ENCODE measurements at places on chromosomes 16 and 17. TPM values are rescaled to one million over a fixed set of nuclear protein-coding genes. Genes with fewer than 3 reads are reported as not detected.

DNA sequence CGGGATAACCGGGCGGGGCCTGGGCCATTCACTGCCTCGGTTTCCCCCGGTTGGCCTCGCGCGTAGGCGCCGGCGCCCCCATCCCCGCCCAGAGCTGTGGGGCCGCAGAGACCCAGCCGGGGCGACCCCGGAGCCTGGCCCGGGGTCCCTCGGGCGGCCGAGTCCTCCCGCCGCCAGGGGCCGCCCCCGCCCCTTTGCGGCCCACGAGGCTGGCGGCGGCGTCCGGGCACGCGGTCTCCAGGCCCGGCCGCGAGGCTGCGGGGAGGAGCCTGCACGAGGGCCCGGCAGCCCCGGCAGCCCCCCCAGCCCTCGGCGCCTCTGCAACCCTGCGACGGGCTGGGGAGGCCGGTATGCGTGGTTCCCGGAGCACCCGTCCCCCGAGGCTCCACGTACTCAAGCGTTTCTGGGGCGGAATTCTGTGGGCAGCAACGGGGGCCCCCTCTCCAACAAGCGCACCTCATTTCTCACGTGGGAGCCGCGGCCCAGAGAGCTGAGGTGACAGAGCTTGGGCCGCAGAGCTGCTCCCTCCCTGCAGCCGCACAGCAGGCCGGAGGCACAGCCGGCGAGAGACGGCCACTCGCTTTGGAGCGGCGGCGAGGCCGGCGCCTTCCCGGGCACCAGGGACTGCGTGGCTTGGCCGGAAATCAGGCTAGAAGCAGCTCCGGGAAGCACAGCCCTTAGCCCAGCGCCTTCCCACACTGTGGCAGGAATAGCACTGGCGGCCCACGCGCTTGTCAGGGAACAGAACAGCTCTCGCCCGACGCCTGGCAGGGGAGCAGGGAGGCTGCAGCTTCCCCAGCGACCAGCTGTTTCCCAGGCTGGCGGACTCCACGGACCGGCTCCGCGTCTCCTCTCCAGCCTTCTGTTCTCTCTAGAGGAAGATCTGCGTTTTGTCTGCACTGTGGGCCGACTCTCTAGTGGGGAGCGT, 867 bp upstream of the LIMD2 start:
- peak; percentile 48 for DNase-seq
- peak overlapping the region; percentile 73 for H3K27ac ChIP-seq
- H3K27me3 ChIP-seq = no peaks in the 10 kb centered on the region
- peaks cover 15% of the 10 kb centered on the region for H3K4me1 ChIP-seq
- H3K36me3 ChIP-seq = no peaks in the 10 kb centered on the region

GRCh38 chr17:44518032-44518431, 14.8 kb upstream of the GPATCH8 start:
- no peaks in the 10 kb centered on the region for H3K4me1 ChIP-seq
- H3K36me3 ChIP-seq = no peaks in the 10 kb centered on the region
- H3K4me3 ChIP-seq = no peak overlapping the region
- no peak overlapping the region for H3K27ac ChIP-seq
- H3K27me3 ChIP-seq = no peaks in the 10 kb centered on the region

Gene DGKE
- 6.6 TPM for total RNA-seq

Gene CDH15
- 0.13 TPM for total RNA-seq

Gene LDHD
- 12.7 TPM for total RNA-seq

DNA sequence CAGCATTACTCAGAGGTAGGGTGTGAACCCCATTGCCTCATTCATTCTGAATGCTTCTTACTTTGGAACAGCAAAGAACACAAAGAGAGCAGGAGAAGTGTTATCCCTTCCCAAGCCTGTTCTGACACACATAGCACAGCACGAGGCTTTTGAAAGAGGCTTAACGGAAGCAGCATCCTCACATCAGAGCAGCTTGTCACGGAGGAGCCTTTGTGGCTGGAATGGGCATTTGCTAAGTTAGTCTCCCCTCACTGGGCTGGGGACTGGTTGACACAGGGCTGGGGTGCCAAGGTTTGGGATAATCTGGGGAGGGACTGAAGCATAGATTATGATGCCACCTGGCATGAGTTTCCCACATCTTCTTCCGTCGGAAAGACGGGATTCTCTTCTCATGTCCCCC, 167.5 kb upstream of the DNAH9 start:
- DNase-seq = no peak
- no peak overlapping the region for H3K27ac ChIP-seq
- no peaks in the 10 kb centered on the region for H3K27me3 ChIP-seq
- no peaks in the 10 kb centered on the region for H3K36me3 ChIP-seq
- no peak overlapping the region for H3K4me3 ChIP-seq

DNA sequence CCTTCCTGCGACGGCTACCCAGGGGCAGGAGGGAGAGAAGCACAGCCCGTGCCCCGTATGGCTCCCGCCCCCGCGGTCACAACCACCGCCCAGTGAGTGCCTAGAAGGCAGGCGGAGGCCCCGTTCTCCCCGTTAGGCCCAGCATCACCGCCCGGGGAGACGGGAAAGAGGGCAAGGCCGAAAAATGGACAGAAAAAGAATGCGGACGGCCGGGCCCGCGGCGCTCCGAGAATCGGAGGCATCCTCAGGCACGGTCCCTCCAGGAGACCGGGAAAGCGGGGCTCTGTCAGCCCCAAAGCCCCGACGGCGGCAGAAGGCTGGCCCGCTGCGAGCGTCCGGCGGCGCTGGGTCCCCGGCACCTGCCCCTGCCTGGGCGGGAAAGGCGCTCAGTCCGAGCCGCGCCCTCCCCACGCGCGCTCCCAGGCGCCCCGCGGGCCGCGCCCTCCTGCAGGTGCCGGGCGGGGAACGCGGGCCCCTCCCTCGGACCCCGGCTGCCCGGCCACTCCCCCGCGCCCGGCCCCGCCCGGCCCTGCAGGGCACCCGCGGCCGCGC, 407 bp downstream of the MCRIP1 start:
- H3K36me3 ChIP-seq = no peaks in the 10 kb centered on the region

DNA sequence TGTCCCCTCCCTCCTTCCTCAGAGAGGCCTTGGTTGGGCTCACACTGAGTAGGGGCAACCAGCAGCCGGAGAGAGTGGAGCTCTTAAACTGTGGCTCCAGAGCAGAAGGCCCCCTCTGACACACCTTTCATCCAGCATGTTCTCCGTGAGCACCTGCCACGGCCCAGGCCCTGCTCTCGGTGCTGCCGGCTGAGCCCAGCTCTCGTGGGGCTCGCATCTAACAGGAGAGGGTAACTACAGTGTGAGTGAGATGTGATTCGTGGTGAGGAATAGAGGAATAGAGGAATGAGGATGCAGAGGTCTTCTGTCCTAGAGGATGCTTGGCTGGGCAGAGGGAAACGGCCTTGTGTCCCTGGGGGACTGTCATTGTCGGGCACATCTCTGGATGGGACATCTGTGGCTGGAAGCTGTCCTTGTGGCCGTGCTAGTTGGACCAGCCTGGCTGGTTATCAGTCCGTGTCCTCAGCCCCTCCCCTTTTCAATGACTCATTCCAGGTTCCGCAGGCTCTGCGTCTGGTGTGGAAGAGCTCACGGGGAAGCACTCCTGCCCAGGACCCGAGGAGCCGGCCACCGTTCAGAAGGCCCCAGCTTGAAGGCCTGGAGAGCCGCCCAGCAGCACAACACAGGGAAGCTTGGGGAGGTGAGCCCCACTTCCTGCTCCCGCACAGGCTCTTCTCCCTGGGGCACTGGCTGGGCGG, 11.9 kb upstream of the DNASE1 start:
- DNase-seq = peak; percentile 88
- no peaks in the 10 kb centered on the region for H3K27me3 ChIP-seq
- peak overlapping the region; percentile 96 for H3K27ac ChIP-seq
- peaks cover 73% of the 10 kb centered on the region for H3K4me1 ChIP-seq

DNA sequence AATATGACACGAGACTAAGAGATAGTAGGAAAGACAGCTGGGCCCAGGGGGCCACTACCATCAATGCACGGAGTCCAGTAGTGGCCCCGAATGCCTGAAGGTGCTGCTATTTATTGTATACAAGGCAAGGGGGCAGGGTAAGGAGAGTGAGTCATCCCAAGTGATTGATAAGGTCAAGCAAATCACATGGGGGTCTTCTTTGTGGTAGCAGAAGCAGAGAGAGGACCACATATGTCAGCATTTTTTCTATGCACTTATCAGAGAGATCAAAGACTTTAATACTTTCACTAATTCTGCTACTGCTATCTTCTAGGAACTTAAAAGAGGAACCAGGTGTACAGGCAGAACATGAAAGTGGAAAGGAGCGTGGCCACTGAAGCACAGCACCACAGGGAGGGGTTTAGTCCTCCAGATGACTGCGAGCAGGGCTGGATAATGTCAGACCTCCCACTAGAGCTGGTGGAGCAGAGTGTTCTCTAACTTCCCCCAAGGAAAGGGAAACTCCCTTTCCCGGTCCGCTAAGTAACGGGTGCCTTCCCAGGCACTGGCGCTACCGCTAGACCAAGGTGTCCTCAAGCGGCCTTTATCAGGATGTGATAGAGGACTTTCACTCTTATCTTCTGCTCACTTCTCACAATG, 26.4 kb upstream of the ARL4D start:
- H3K4me3 ChIP-seq = no peak overlapping the region
- no peaks in the 10 kb centered on the region for H3K27me3 ChIP-seq
- peaks cover 14% of the 10 kb centered on the region for H3K4me1 ChIP-seq

GRCh38 chr16:11165894-11166665, 89.9 kb downstream of the SOCS1 start:
- no peaks in the 10 kb centered on the region for H3K36me3 ChIP-seq
- H3K4me3 ChIP-seq = no peak overlapping the region
- peaks cover 26% of the 10 kb centered on the region for H3K4me1 ChIP-seq
- no peaks in the 10 kb centered on the region for H3K27me3 ChIP-seq
- no peak for DNase-seq

DNA sequence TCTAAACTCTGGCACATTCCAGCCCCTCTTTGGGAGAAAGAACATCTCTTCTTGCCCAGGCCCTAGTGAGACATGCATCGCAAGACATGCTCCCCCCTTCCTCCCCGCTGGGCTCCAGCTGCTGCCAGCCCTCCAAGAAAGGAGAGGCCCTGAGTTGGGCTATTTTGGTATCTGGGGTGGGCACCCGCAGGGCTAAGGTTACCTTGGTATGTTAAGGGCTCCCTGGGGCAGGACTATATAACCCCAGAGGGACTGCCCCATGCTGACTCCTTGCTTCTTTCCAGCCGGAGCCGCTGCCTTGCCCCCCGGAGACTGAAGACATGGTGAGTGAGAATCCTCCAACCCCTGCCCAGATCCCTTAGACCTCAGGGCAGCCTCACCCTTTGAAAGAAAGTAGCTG, at the start of gene MYL11:
Gene MYL11 (plus strand): TSS at position 265 of the 400 bp plus-strand sequence. CDS start 56 bp downstream, at position 321.
- H3K4me3 ChIP-seq = no peak within 1 kb of the TSS
- H3K4me1 ChIP-seq = peaks cover 14% of the 10 kb centered on the region
- no peaks in the 10 kb centered on the region for H3K36me3 ChIP-seq
- H3K27me3 ChIP-seq = no peaks in the 10 kb centered on the region
- no peak within 1 kb of the TSS for H3K27ac ChIP-seq

DNA sequence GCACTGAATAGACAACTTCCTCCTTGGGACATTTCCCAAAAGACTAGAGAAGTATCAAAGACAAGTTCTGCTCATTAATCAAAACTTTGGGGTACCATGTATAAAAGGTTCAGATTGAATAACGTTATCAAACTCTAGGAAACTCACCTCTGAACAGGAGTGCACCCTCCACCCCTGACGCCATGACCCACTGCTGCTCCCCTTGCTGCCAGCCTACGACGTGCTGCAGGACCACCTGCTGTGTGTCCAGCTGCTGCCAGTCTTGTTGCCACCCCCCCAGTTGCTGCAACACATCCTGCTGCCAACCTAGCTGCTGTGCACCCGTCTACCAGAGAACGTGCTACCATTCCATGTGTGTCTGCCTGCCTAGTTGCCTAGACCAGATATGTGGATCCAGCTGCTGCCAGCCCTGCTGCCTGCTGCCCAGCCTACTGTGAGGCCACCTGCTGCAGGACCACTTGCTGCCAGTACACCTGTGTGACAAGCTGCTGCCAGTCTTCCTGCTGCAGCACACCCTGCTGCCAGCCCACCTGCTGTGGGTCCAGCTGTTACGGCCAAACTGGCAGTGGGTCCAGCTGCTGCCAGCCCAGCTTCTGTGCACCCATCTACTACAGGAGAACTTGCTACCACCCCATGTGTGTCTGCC, 13.8 kb upstream of the KRTAP9-2 start:
- H3K4me3 ChIP-seq = no peak overlapping the region
- no peak overlapping the region for H3K27ac ChIP-seq
- H3K36me3 ChIP-seq = no peaks in the 10 kb centered on the region
- H3K27me3 ChIP-seq = peaks cover 3% of the 10 kb centered on the region
- DNase-seq = no peak
- no peaks in the 10 kb centered on the region for H3K4me1 ChIP-seq

Gene RGS9
- total RNA-seq = 2.9 TPM

- no peaks in the 10 kb centered on the region for H3K27me3 ChIP-seq
- H3K4me3 ChIP-seq = no peak overlapping the region
- H3K27ac ChIP-seq = peak overlapping the region; percentile 76
- peaks cover 35% of the 10 kb centered on the region for H3K4me1 ChIP-seq
- no peaks in the 10 kb centered on the region for H3K36me3 ChIP-seq
Measured at GRCh38 chr16:48535831-48536613, 74.0 kb downstream of the N4BP1 start.

Gene CPD
- total RNA-seq = 80.6 TPM

Gene KIF2B
- not detected for total RNA-seq

Gene ZNF652
- total RNA-seq = 55.6 TPM

DNA sequence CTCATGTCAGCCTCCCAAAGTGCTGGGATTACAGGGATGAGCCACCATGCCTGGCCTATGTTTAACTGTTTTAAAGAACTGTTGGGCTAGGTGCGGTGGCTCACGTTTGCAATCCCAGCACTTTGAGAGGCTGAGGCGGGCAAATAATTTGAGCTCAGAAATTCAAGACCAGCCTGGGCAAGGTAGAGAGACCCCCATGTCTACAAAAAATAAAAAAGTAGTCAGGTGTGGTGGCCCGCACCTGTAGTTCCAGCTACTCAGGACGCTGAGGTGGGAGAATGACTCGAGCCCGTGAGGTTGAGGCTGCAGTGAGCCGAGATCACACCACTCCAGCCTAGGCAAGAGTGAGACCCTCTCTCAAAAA, 1.9 kb upstream of the ITGAL start:
- no peak overlapping the region for H3K4me3 ChIP-seq
- H3K27me3 ChIP-seq = no peaks in the 10 kb centered on the region
- H3K36me3 ChIP-seq = no peaks in the 10 kb centered on the region
- H3K27ac ChIP-seq = no peak overlapping the region
- DNase-seq = no peak
- H3K4me1 ChIP-seq = no peaks in the 10 kb centered on the region

- H3K27ac ChIP-seq = no peak overlapping the region
- H3K4me1 ChIP-seq = peaks cover 7% of the 10 kb centered on the region
- no peak overlapping the region for H3K4me3 ChIP-seq
- no peak for DNase-seq
- no peaks in the 10 kb centered on the region for H3K27me3 ChIP-seq
- H3K36me3 ChIP-seq = no peaks in the 10 kb centered on the region
Measured at GRCh38 chr17:55236316-55236715, 28.4 kb upstream of the HLF start.

Gene PLA2G10
- 0.30 TPM for total RNA-seq

- DNase-seq = peak; percentile 55
- no peaks in the 10 kb centered on the region for H3K36me3 ChIP-seq
- peak overlapping the region; percentile 71 for H3K27ac ChIP-seq
- peak overlapping the region; percentile 99 for H3K4me3 ChIP-seq
Measured at GRCh38 chr16:19883966-19884485, 622 bp downstream of the GPRC5B start.
